ENCODE measurements at places on chromosomes 1 and 21.
A peak's percentile ranks its signal among the peaks of the same experiment; 100 is the strongest.

- DNase-seq: no peak
Observed at GRCh38 chr1:188129856-188130838, 1301.4 kb downstream of the PLA2G4A start.

DNA sequence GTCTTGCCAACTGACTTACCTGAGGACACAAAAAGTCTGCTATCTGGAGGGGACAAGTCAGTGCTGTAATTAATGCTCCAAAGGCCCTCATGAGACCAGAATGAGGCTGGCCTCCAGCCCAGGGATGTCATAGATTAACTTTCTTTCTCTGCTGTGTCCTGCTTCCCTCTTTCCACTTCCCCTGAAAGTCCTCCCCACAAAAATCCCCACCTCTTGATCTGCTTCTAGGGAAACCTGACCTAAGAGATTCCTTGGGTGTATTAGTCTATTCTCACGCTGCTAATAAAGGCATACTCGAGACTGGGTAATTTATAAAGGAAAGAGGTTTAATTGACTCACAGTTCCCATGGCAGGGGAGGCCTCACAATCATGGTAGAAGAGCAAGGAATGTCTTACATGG lies 39.2 kb downstream of the RUNX3 start:
- no peak for DNase-seq

DNA sequence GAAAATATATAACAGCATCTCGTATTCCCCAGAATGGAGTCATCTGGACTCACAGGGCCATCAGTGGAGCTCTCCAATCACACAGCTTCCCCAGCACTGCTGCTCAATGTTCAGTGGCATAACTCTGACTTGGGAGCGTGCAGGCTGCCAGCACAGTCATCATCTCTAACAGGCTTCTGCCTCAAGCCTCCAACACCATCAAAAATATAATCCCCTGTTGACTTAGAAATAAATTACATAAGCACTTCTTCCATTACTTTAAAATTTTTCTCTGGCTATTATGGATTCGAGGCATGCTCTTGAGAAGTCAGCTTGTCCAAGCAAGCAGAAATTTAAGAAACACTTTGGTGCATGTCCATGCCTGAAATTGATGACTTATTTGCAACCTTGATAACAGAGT lies 6.2 kb downstream of the DUSP23 start:
- no peak for DNase-seq

GRCh38 chr1:33334081-33334552 lies 13.2 kb upstream of the A3GALT2 start:
- no peak for DNase-seq

DNA sequence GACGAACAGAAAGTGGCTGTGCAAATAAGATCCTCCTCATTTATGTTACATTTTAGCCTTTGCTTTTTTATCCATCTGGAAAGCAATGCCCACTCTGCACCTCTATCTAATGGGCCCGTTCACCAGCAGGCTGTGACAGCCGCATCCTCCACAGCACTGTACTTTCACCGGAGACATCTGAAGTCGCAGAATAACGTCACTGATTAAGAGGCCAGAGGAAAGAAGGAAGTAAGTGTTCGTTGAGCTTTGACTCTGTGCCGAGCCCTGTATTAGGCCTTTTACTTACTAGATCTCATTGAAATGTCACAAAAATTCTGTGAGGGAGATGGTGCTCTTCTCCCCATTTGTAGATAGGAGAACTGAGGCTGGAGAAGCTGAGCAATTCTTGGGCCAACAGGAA lies 62.3 kb downstream of the KAZN start:
- no peak for DNase-seq

DNA sequence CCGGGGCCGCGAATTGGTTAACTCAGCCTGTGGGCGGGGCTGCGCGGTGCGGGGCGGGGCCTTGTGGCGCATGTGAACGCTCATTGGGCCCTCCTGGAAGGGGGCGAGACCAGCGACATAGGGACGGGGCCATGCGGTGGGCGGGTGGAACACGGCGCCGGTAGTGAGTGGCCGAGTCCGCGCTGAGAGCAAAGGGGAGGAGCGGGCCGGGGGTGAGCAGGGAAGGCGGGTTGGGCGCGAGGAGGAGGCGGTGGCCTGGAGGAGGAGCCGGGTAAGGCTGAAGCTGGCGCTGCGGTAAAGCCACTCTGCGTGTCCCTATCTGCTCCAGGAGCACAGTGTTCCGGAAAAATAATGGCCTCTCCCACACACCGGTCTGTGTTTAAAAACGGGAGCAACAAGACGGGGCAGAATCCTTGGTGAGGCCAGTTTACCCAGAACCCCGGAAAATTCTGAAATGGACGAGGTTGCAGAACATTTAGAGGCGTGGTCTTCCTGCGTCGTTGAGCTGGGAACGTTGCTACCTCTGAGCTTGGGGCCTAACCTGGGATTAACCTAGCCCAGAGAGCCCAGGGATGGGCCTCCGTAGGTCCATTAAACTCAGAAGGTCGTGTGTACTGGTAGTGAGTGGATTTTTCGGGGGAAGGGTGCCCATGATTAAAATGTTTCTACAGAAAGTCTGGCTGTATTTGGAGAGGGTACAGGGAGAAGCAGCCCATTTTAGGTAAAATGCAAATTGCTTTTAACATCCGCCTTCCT lies 532 bp upstream of the CTNNBIP1 start:
- peak; percentile 100 for DNase-seq

GRCh38 chr1:204285436-204286305 lies 71.9 kb upstream of the GOLT1A start:
- no peak for DNase-seq

Data from hippocampal formation (tissue), 2 donors.